ENCODE measurements at places on chromosomes 16 and 17.

GRCh38 chr16:78478267-78478861 lies 378.9 kb downstream of the WWOX start:
- peak; percentile 0 for DNase-seq

DNA sequence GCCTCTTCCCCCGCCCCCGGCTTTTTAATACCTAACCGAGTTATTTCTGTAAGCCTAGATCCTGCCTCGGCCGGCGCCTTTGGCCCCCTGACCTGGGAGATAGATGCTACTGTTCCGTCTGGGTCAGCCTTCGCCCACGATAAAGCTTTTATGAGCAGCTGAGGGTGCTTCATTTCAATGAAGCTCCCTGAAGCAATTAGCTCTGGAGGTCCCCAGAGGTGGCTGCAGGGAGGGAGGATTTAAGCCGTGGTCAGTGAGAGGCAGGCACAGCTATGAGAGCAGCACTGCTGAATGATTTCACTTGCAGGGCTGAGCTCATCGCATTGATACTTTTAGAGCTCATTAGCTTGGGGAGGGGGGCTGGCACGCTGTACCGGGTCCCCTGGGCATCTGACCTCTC lies 89.4 kb downstream of the RPA1 start:
- no peak for DNase-seq

GRCh38 chr16:67311607-67312488 lies 14.7 kb downstream of the KCTD19 start:
- peak; percentile 100 for DNase-seq

GRCh38 chr17:2580661-2581060 lies 12.8 kb upstream of the PAFAH1B1 start:
- no peak for DNase-seq

- no peak for DNase-seq
Observed at GRCh38 chr17:1607971-1608320, 20.7 kb downstream of the SLC43A2 start.

GRCh38 chr17:70137451-70138230 lies 31.7 kb upstream of the KCNJ2 start:
- DNase-seq, result peak; percentile 97

DNA sequence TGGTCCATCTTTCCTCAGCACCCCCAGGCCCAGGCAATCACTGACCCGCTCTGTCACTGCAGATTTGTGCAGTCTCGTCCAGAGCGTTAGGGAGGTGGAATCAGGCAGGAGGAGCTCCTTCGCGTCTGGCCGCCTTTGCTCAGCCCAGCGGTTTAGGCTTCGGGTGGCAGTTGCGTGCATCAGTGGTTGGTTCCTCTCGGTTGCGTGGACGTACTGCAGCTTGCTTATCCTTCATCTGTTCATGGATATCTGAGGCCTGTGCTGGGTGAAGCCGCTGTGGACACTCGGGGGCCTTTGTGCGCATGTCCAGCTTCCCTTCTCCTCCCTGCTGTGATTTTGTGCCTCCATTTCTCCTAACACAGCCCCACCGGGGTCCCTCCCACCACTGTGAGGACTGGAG lies 4.7 kb upstream of the P2RX1 start:
- no peak for DNase-seq

GRCh38 chr17:71176331-71176730 lies 944.5 kb upstream of the SOX9 start:
- DNase-seq, result no peak

All from fibroblast of mammary gland (primary cell).